ENCODE measurements at places on chromosomes 11 and 22. TPM values are rescaled to one million over a fixed set of nuclear protein-coding genes. Genes with fewer than 3 reads are reported as not detected.

KCTD21 gene
- 3.0 TPM for total RNA-seq

CELF1 gene
- total RNA-seq, result 133 TPM

LARGE2 gene
- total RNA-seq, result 67.6 TPM

GRCh38 chr11:74276581-74276980, 34.9 kb downstream of the P4HA3 start:
- H3K36me3 ChIP-seq, result no peaks in the 10 kb centered on the region
- H3K4me3 ChIP-seq, result no peak overlapping the region
- no peak for DNase-seq
- no peak overlapping the region for H3K27ac ChIP-seq
- H3K27me3 ChIP-seq, result no peaks in the 10 kb centered on the region

C11orf65 gene
- 1.3 TPM for total RNA-seq

PLAAT2 gene
- total RNA-seq, result not detected

GRCh38 chr11:131691181-131692041, 321.0 kb downstream of the NTM start:
- H3K36me3 ChIP-seq, result no peaks in the 10 kb centered on the region
- no peak for DNase-seq
- no peaks in the 10 kb centered on the region for H3K27me3 ChIP-seq
- no peaks in the 10 kb centered on the region for H3K4me1 ChIP-seq

RHBDD3 gene
- total RNA-seq, result 30.2 TPM

DNA sequence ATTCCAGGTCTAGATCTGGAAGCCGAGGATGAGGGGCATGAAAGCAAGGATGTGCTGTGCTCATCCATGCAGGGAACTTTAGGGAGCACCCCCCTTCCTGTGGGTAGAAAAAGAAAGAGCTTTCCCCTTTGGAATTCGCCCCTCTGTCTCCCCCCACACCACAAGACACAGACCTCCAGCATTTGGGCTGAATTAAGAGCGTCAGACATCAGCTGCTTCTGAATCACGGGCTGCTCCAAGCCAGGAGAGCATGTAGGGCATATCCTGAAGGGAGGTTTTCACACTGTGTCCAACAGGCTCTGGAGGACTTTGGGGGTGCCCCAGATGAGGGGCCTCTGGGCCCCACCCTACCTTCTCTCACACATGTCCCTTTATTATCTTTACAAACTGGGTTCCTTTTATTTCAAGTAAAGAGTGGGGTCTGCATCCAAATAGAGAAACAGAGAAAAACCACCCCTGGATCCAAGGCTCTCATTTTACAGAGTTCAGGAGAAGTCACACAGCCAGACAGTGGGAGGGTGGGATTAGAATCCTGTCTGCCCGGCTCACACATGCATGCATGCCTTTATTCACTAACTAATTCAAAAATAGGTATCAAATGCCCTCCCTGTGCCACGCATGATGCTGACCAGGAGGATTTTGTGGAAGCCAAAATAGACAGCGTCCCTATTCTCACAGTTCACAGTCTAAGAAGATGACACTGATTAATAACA, 52.8 kb downstream of the LRRC32 start:
- H3K27me3 ChIP-seq, result no peaks in the 10 kb centered on the region
- H3K4me1 ChIP-seq, result no peaks in the 10 kb centered on the region
- no peaks in the 10 kb centered on the region for H3K36me3 ChIP-seq
- no peak for DNase-seq
- no peak overlapping the region for H3K4me3 ChIP-seq
- no peak overlapping the region for H3K27ac ChIP-seq

- H3K4me3 ChIP-seq, result no peak overlapping the region
- no peaks in the 10 kb centered on the region for H3K36me3 ChIP-seq
- DNase-seq, result no peak
- no peaks in the 10 kb centered on the region for H3K4me1 ChIP-seq
- H3K27me3 ChIP-seq, result no peaks in the 10 kb centered on the region
Observed at GRCh38 chr11:75879737-75880136, 64.7 kb downstream of the UVRAG start.

GRCh38 chr22:20392983-20393704, 807 bp upstream of the ZNF74 start:
- DNase-seq, result no peak
- peaks cover 22% of the 10 kb centered on the region for H3K4me1 ChIP-seq
- no peaks in the 10 kb centered on the region for H3K27me3 ChIP-seq
- peak overlapping the region; percentile 76 for H3K27ac ChIP-seq

DNA sequence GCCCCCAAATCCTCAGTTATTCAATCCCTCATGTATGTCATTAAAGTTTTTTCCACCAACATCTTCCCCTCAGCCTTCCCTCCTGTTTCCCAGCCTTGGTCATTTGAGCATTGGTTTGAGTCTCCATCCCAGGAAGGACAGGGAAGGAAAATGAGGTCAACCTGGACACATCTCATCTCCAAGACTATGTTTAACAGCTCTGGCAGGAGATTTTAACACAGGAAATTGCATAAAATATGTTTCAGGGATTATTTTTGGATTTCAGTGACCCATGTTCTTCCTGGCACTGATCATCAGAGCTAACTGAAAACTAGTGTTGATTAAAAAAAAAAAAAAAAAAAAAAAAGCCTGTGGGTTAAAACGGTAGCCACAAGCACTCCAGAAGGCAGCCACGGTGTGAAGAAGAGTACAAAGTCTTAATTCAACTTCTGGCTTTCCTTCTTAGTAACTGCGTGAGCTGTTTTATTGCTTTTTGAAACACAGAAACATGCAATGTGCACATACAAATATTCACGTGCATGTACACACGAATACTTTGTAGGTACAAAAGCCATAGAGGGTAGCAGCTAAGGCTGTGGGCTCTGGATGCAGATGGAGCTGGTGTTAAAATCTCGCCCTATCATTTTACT, 164.4 kb upstream of the DDI1 start:
- no peak overlapping the region for H3K4me3 ChIP-seq
- H3K27ac ChIP-seq, result no peak overlapping the region
- H3K36me3 ChIP-seq, result no peaks in the 10 kb centered on the region
- no peaks in the 10 kb centered on the region for H3K27me3 ChIP-seq
- no peak for DNase-seq
- no peaks in the 10 kb centered on the region for H3K4me1 ChIP-seq

GTSE1 gene
- 46.1 TPM for total RNA-seq

KCNE3 gene
- total RNA-seq, result not detected

GRCh38 chr22:50204571-50204970, 3.8 kb downstream of the SELENOO start:
- no peaks in the 10 kb centered on the region for H3K27me3 ChIP-seq
- DNase-seq, result no peak
- H3K36me3 ChIP-seq, result peaks cover 2% of the 10 kb centered on the region
- no peak overlapping the region for H3K27ac ChIP-seq
- H3K4me3 ChIP-seq, result no peak overlapping the region

DCUN1D5 gene
- 60.1 TPM for total RNA-seq

DNA sequence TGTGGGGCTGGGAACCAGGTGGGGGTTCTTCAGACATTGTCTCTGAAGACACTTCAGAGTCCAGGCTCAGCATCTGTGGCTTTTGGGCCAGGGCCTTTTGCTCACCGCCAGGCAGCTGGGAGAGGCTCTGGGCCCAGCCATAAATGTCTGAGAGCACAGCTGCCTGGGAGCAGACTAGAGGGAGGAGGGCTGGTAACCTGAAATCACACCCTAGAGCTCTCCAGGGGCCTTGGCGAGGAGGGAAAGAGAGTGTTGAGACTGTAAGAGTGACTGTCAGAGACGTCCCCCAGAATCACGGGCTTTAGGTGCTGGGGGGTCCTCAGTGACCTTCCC, 4.1 kb downstream of the TRABD start:
- H3K4me1 ChIP-seq, result peaks cover 46% of the 10 kb centered on the region
- peak overlapping the region; percentile 66 for H3K4me3 ChIP-seq
- peaks cover 11% of the 10 kb centered on the region for H3K36me3 ChIP-seq
- no peaks in the 10 kb centered on the region for H3K27me3 ChIP-seq

GRCh38 chr11:64351136-64351631, 7.8 kb upstream of the RPS6KA4 start:
- peaks cover 7% of the 10 kb centered on the region for H3K4me1 ChIP-seq
- DNase-seq, result no peak
- H3K36me3 ChIP-seq, result no peaks in the 10 kb centered on the region
- no peaks in the 10 kb centered on the region for H3K27me3 ChIP-seq
- H3K4me3 ChIP-seq, result no peak overlapping the region

DNA sequence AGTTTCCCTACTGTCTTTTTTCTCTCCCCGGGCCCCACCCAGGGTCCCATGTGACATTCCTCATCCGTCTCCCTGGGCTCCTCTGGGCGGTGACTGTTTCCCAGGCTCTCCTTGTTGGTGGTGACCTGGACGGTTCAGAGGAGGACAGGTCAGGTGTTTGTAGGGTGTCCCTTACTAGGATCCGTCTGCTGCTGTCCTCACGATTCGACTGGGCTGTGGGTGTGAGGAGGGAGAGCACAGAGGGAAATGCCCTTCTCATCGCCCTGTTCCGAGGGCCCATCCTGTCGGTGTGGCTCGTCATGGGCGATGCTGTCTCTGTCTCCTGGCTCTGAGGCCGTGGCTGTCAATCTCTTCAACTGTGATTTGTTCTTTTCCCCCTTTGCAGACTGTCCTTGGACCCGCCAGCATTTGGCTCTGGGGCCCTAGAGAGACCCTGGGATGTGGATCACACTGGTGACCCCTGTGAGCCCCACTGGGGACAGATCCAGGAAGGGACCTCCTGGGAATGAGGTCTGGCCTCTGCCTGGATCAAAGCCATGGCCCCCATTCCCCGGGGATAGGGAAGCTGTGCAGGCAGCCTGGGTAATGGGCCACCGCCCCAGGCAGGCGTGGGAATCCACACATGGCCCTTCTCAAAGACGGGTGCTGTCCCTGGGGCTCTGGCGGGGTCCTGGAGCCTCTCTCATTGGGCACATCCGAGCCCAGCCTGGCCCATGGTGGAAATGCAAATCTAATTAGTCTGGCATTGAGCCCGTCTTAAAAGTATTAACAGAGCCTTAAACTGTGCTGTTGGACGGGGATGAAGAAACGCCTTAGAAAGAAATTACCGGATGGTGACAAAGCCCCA, 46.8 kb upstream of the KCNQ1OT1 start:
- DNase-seq, result no peak
- H3K27me3 ChIP-seq, result no peaks in the 10 kb centered on the region
- H3K4me1 ChIP-seq, result peaks cover 5% of the 10 kb centered on the region
- H3K27ac ChIP-seq, result no peak overlapping the region

RHOD gene
- 42.0 TPM for total RNA-seq

CABP7 gene
- total RNA-seq, result not detected

DNA sequence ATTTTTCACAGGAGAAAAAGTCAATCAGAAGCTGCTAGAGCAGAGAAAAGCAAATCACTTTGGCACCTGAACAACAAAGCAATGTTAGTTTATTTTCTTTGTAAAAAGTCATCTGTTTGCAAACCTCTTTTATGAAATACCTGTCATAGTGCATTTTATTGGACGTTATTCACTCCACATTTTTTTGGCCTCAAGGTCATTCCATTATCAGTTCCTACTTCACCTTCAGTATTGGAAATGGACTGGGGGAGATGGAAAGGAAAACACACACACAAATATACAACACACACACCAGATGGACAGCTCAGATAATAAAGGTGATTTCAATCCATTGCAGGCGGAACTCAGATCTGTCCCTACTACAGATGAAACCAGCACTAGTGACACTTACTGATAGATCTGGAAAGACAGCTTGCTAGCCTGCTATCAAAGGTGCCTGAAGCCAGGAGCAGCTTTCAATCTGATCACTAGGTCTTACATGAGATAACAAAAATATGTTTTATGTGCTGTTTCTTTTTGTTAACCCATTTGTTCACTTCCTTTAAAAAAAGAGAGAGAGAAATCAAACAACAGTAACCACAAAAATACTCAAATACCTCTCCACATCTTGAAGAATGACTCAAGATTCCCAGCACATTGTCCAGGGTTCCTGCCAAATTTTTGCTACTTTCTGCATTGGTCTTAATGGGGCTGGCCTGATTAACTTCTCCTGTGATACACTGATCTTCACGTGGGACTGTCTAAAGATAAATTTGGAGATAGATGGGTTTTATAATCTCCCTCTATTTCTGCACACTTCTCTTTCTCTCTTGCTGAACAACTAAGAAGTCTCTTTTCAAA, 844.3 kb upstream of the TENM4 start:
- H3K4me3 ChIP-seq, result no peak overlapping the region
- H3K4me1 ChIP-seq, result no peaks in the 10 kb centered on the region
- no peaks in the 10 kb centered on the region for H3K36me3 ChIP-seq
- H3K27me3 ChIP-seq, result no peaks in the 10 kb centered on the region
- H3K27ac ChIP-seq, result no peak overlapping the region

CCDC116 gene
- total RNA-seq, result 0.66 TPM

GRCh38 chr22:26564181-26564580, 25.8 kb downstream of the TPST2 start:
- H3K36me3 ChIP-seq, result no peaks in the 10 kb centered on the region
- no peak for DNase-seq
- no peak overlapping the region for H3K4me3 ChIP-seq

MAPK8IP1 gene
- 10.1 TPM for total RNA-seq

DNA sequence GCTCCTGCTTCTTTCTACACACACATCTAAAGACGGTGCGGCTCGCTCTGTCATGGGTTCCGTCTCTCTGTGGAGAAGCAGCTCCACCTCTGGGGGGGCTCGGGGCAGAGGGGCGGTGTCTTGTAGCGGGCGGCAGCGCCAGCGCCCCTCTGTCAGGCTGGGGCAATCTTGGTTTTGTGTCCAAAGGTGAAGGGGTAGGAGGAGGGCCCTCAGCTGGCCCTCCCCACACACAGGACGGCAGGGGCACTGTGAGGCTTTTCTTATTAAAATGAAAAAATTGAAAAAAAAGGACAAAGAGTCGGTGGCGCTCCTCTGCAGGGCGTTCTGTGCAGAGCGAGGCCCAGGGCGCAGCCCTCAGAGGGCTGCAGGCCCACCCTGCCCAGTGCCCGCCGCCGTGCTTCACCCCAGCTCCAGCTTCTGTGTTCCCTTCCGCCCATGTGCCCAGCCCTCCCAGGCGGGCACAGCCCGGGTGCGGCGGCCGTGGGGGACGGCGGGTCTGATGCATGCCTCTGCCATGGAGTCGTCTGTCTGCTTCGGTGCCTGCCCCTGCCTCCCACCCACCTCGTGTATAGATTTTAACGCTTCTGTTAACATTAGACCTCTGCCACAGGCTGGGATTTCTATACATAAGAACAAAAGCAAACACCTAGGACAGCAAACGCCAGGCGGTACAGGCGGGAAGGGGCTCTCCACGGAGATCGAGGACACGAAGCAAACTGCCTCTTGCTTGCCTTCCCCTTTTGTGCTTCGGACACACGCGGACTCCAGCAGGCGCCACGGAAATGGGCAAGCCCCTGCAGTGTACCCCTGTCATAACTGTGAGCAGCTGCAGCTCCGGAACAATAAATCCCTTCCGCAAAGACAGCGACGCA, 24.5 kb downstream of the MOB2 start:
- H3K4me1 ChIP-seq, result peaks cover 7% of the 10 kb centered on the region
- no peak overlapping the region for H3K27ac ChIP-seq
- no peaks in the 10 kb centered on the region for H3K27me3 ChIP-seq
- no peak overlapping the region for H3K4me3 ChIP-seq
- DNase-seq, result no peak

CHKA gene
- 33.1 TPM for total RNA-seq

PACS1 gene
- total RNA-seq, result 41.1 TPM

MAP6 gene
- not detected for total RNA-seq

GRCh38 chr11:100575860-100576717, 111.0 kb upstream of the ARHGAP42 start:
- no peaks in the 10 kb centered on the region for H3K36me3 ChIP-seq
- no peak overlapping the region for H3K4me3 ChIP-seq
- H3K4me1 ChIP-seq, result peaks cover 5% of the 10 kb centered on the region
- peak; percentile 43 for DNase-seq

GRCh38 chr11:61963282-61964057, 4.0 kb downstream of the FTH1 start:
- no peak for DNase-seq
- H3K4me3 ChIP-seq, result no peak overlapping the region
- H3K27ac ChIP-seq, result no peak overlapping the region
- H3K27me3 ChIP-seq, result no peaks in the 10 kb centered on the region

MOGAT2 gene
- 0.12 TPM for total RNA-seq

All from HCT116 (cell line).